ENCODE measurements at places on chromosomes 6 and 20.

- DNase-seq: peak; percentile 31
These were observed 1.2 kb downstream of the ECI2 start for GRCh38 chr6:4133941-4134838.

DNA sequence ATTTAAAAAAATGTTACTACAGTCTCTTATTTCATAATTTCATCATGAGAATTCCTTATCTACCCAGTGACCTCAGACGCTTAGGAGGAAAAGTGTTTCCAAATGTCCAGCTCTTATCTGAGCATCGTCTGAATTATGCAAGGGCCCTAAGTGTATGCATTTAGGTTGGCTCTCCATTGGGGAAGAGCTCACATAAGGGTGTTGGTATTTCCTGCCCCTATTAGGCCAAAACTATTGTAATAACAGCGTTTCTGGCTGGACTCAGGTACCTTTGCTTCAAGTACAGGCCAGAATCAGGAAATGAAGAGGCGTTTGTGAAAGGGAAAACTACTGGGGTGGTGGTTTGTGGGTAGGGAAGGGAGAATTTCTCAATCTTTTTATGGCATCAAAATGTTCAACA is 40.4 kb upstream of the SGK1 start:
- peak; percentile 99 for DNase-seq

- peak; percentile 27 for DNase-seq
These were observed 729 bp downstream of the SMOC2 start for GRCh38 chr6:168441434-168442391.

DNA sequence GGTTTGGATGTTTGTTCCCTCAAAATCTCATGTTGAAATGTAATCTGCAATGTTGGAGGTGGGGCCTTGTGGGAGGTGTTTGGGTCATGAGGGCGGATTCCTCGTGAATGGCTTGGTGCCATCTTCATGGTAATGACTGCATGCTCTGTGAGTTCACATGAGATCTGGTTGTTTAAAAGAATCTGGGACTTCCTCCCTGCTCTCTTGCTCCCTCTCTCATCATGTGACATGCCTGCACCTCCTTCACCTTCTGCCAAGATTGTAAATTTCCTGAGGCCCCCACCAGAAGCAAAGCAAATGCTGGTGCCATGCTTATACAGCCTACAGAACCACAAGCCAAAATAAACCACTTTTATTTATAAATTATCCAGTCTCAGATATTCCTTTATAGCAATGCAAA is 250.3 kb upstream of the PLN start:
- DNase-seq: no peak

DNA sequence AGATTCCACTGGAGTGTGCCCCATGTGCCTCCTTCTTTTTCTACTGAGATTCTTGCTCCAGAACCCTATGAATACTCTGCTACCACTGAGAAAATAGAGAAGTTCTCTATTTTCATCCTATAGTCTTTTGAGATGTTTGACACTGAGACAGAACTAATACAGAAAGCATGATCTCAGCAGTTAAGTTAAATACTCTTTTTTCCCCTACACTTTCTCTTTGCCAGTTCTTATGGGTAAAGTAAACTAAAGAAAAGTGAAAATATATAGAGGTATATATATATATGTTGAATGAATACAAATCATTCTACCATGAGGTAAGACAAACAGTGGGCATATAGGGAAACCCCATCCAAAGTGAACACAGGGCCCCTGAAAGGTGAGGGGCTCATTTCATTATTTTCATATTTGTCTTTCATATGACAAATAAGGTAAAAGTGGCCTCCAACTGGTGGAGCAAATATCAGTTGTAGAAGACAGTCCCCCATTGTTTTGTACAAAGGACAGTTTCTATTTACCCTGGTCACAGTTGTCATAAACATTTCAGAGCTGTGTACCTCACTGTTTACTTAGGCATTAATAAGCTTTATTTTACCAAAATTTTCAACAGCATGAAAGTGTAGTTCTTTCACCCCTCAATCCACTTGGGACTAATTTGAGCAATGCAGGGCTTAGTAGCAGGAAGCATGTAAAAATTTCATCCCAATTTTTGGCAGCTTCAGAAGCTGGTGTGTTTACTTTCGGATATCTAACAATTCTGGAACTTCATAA is 188.3 kb upstream of the MARCKS start:
- DNase-seq: no peak

GRCh38 chr6:132132924-132133639 is 181.9 kb upstream of the CCN2 start:
- DNase-seq: no peak

- DNase-seq: no peak
These were observed 19.6 kb downstream of the LEMD2 start for GRCh38 chr6:33769248-33769821.

- DNase-seq: no peak
These were observed 122.9 kb upstream of the MMS22L start for GRCh38 chr6:97405818-97406409.

- no peak for DNase-seq
These were observed 106.1 kb downstream of the NOL4L start for GRCh38 chr20:32479012-32479411.

GRCh38 chr6:140269591-140270165 is 895.2 kb upstream of the CITED2 start:
- peak; percentile 38 for DNase-seq

GRCh38 chr6:30613251-30614043 is 3.6 kb downstream of the PPP1R10 start:
- no peak for DNase-seq

GRCh38 chr20:13037727-13038126 is 29.0 kb downstream of the SPTLC3 start:
- DNase-seq: no peak

GRCh38 chr6:112008482-112008881 is 45.4 kb upstream of the CCN6 start:
- no peak for DNase-seq

GRCh38 chr6:47134476-47135189 is 92.5 kb upstream of the ADGRF1 start:
- DNase-seq: peak; percentile 32

DNA sequence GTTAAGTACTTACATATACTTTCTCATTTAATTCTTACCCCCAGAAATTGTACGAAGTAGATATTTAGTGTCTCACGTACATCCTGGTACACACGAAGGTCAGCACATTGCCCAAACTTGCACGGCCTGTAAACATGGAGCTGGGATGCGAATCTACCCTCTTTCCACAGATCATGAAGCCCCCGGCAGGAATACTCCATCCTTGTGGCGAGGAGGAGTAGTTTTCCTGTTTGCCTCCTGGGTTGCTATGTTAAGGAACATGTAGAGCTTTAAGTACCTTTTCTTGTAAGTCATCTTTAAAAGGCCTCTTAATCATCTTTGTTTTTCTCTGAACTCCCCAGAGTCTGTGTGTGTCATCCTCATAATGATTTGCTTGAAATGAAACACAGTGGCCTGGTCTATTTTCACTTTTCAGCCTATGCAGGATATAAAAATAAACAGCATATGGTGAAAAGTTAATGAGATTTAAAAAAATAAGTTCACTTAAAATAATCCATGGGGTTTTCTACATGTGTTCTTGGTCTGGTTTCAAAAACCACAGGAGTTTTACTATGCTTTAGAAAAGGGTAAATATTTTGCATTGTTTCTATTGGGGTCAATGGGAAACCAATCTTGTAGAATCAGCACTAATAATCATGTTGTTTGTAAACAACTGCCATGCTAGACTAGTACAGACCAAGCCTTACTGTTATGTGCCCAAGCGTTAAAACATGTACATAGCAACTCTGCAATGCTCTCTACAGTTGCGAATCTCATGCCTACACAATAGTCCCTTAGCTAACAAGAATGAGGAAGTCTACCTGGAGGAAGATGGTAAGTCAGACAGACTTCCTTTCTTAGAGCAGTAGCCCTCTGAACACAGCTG is 9.3 kb upstream of the ARID1B start:
- no peak for DNase-seq

DNA sequence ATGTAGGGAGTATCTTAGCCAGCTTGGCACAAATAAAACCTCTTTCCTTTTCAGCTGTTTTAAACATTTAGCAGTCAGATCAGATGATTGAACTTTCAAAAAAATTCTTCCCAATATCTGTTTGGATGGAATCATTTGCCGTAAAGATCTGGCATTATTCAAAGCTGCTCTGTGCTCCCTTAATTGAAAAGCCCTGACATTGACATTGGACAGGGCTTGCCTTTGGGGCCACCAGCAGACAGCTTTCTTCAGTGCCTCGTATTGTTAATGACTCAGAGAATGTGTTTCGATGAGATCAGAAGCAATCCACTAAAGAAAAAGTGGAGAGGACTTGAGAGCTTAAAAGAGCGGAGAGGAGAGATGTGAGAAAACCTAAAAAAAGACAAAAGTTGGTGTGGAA is 343.5 kb downstream of the NRN1 start:
- no peak for DNase-seq

DNA sequence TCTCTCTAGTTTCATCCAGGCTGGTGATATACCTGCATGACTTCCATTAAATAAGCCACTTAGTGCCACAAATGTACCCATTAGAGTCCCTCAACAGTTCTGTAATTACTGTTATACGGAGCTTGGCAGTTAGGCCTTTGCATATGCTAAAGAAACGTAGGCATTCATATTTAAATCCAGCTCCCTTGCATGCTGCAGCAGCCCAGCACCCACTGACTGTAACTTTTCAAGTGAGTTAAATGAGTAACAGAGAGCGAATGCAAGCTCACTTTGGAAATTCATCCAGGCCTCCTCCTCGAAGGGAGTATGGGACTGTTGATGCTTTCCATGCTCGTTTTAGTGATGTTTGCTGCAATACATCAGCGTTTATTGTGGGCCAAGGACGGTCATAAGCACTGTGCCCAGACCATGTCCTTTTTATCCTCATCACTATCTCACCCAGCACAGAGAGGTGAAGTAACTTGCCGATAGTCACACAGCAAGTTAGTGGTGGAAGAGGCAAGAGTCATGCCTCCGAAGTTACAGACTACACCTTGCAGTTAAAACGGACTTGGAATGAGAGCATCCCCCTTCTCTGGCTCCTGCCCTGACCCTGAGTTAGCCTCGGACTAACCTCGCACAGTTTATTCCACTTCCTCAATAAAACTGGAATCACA is 179.4 kb upstream of the PDE10A start:
- no peak for DNase-seq

GRCh38 chr6:93801101-93801847 is 381.9 kb upstream of the EPHA7 start:
- no peak for DNase-seq

- no peak for DNase-seq
These were observed 9.4 kb upstream of the PLAGL1 start for GRCh38 chr6:144017166-144018094.

DNA sequence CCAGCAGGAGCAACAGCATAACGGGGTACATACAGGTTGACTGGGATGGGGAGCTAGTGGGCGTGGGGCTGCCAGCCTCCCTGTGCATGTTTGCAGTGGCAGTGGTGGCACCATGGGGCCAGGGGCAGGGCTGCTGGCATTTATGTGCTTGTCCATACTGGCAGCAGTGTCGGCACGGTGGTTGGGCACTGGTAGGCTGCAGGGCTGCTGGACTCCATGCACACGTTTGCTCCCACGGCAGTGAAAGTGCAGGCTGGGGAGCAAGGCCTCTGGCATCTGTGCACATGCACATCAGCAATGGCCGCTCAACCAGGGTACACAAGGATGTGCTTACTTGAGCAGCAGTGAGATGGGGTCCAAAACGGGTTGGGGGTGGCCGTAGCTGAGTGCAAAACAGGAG is 159.5 kb upstream of the KHDRBS2 start:
- DNase-seq: no peak

DNA sequence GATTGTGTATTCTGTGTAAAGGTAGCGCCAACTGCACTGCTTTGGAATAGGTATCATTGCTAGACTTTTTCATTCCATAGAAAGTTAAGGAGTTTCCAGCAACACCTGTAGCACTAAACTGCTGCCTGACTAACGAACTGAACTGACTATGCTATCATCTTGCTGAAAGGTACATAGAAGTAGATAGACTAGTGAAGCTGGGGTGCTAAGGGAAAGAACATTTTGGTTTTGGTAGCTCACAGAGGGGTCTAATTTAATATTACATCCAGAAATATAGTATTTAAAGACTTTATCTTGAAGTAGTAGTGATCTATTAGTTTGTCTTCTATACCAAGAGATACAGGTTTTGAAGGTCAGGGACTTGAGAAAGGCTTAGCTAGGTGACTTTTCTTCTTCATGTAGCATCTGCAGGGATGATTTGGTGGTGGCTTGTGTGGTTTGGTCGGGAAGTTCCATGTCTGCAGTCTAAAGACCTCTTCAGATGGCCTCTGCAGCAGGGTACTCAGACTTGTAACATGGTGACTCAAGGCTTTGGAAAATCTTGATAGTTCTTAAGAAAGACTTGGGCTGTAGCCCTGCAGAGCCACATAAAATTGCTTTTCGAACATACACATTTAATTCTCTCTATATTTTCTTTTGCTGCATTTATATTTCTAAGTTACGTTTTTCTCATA is 10.2 kb downstream of the SENP6 start:
- no peak for DNase-seq

GRCh38 chr20:57270204-57270984 is 4.0 kb upstream of the BMP7 start:
- DNase-seq: no peak

GRCh38 chr6:170129691-170130171 is 161.1 kb downstream of the DLL1 start:
- DNase-seq: peak; percentile 69

- peak; percentile 13 for DNase-seq
These were observed 143.6 kb downstream of the RCAN2 start for GRCh38 chr6:46347669-46348068.
